CD4-positive, alpha-beta T cell (primary cell): ENCODE measurements at places on chromosomes 1 and 21. TPM values are rescaled to one million over a fixed set of nuclear protein-coding genes. Genes with fewer than 3 reads are reported as not detected.

GRCh38 chr1:20508411-20508771, 440 bp upstream of the MUL1 start:
- DNase-seq = no peak
- H3K4me1 ChIP-seq = peaks cover 25% of the 10 kb centered on the region
- peaks cover 11% of the 10 kb centered on the region for H3K36me3 ChIP-seq

TMEM53 gene
- 1.2 TPM for total RNA-seq

DNA sequence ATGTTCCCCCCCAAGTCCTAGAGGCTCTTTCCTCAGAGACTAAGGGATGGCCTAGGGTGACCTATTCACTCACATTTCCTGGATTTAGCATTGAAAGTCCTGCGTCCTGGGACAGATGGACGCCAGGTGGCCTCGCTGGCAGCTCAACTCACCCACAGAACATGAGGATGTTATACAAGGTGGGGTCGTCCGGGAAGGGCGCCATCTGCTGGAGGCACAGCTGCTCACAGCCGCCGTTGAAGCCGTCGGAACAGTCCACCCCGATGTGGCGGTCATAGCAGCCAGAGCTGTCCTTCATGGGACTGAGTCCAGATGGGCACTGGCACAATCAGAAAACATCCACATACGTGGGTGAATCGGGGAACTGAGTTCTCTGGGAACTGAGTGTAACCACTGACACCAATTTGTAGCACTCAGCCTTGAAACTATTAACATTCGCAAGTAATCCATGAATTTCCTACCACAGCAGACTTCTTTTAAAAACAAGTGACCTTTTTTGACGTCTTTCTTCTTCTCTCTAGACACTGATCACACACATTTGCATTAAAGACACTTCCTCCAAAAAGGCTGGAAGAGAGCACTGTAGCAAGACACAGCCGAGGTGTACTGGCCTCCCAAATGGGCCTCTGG, 215.4 kb downstream of the ASTN1 start:
- H3K4me3 ChIP-seq = no peak overlapping the region
- H3K27me3 ChIP-seq = peaks cover 3% of the 10 kb centered on the region
- H3K4me1 ChIP-seq = no peaks in the 10 kb centered on the region

DNA sequence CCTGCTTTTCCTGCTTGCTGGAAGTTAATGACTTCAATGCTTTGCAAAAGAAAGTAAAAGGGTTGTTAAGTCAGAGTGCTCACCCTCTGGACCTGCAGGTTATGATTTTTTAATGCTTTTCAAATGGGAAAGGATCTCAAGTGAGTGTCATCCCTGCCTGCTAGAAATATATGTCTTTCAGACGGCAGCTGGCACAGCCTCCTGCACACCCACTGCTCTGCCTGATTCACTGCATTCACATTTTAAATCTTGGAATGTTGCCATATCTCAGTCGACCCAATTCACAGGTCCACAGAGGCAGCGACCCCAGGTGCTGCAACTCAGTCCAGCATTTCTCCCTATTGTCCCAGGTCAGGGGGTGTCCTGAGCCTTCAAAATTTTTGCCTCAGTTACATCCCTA, 10.7 kb downstream of the DUSP23 start:
- H3K4me3 ChIP-seq = no peak overlapping the region
- no peak overlapping the region for H3K27ac ChIP-seq
- no peaks in the 10 kb centered on the region for H3K4me1 ChIP-seq
- H3K36me3 ChIP-seq = no peaks in the 10 kb centered on the region

DNA sequence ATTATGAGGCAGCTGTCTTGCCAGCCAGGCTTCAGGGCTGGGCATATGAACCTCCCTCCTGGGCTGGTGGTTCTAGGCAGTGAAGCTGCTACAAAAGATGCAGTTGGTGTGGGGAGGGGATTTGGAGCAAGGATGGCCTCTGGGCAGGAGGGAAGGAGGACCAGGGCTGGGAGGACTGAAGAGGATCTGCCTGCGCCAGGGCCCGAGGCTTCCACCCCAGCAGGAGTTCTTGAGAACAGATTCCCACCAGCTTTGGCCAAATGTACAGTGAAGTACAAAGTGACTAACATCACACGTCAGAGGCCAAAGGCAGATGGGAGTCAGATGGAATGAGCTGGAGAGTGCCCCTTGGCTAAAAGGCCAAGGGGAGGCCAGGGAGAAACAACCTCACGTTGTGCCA, 62.4 kb downstream of the DDX20 start:
- H3K4me1 ChIP-seq = no peaks in the 10 kb centered on the region
- peaks cover 8% of the 10 kb centered on the region for H3K27me3 ChIP-seq
- no peak overlapping the region for H3K4me3 ChIP-seq
- DNase-seq = no peak

- H3K4me1 ChIP-seq = no peaks in the 10 kb centered on the region
- DNase-seq = no peak
- H3K4me3 ChIP-seq = no peak overlapping the region
- no peaks in the 10 kb centered on the region for H3K36me3 ChIP-seq
- H3K27ac ChIP-seq = no peak overlapping the region
- H3K27me3 ChIP-seq = no peaks in the 10 kb centered on the region
Measured at GRCh38 chr1:86195281-86195680, 38.7 kb upstream of the COL24A1 start.

MCOLN2 gene
- 9.7 TPM for total RNA-seq

- H3K4me3 ChIP-seq = no peak overlapping the region
- H3K36me3 ChIP-seq = peaks cover 81% of the 10 kb centered on the region
- H3K27ac ChIP-seq = no peak overlapping the region
- H3K27me3 ChIP-seq = no peaks in the 10 kb centered on the region
Measured at GRCh38 chr1:220007438-220007837, 38.9 kb downstream of the EPRS1 start.

AK4 gene
- 0.14 TPM for total RNA-seq

IRF2BP2 gene
- 580 TPM for total RNA-seq

- DNase-seq = no peak
- H3K4me3 ChIP-seq = no peak overlapping the region
- H3K27ac ChIP-seq = no peak overlapping the region
- H3K27me3 ChIP-seq = peaks cover 7% of the 10 kb centered on the region
- peaks cover 5% of the 10 kb centered on the region for H3K4me1 ChIP-seq
- no peaks in the 10 kb centered on the region for H3K36me3 ChIP-seq
Measured at GRCh38 chr1:48500541-48501450, 28.8 kb upstream of the SPATA6 start.

C1orf94 gene
- total RNA-seq = not detected
